Stomach (tissue), 19 donors: ENCODE measurements at places on chromosomes 5 and 9. TPM values are rescaled to one million over a fixed set of nuclear protein-coding genes. Genes with fewer than 3 reads are reported as not detected.
A peak's percentile ranks its signal among the peaks of the same experiment; 100 is the strongest.

Gene ARHGEF39
- 1.8 TPM for total RNA-seq

Gene PCDHGA3
- 0.58 TPM for total RNA-seq

Gene CTXN3
- total RNA-seq, result not detected

Gene TMEM252
- not detected for total RNA-seq

GRCh38 chr5:134204575-134204974 lies 21.3 kb downstream of the PPP2CA start:
- DNase-seq, result no peak

DNA sequence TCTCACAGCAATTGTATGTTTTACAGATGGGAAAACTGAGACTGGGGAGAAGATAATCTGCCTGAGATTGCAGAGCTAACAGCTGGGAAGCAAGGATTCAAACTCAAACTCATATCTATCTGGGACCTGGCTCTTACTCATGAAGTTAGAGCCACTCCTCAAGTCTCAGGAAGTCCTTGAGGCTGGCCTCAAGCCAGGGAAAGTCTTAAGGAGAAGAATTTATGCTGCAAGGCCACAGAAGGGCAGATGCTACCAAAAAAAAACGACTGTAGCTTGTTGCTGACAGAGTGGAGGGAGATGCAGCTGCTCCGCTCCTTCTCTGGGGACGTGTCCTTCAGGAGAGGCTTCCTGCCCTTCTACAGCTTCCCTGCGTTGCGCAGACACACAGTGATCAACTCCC lies 39.8 kb downstream of the BARHL1 start:
- DNase-seq, result peak; percentile 34

DNA sequence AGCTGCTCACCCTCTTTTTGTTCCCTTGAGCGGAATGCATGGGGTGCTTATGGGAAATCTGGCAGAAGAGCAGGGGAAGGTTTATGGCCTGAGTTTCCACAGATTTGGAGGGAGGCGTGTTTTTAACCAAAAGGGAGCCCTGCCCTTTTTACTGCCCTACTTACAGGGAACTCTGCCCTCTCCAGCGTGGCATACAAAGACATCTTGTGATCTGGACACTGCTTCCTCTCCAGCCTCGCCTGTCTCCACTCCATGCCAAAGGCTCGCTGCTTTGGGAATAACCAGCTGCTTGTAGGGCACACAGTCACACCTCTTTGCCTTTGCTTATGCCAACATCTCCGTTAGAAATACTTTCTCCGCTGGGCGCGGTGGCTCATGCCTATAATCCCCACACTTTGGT lies 314.2 kb downstream of the ARHGAP26 start:
- no peak for DNase-seq

DNA sequence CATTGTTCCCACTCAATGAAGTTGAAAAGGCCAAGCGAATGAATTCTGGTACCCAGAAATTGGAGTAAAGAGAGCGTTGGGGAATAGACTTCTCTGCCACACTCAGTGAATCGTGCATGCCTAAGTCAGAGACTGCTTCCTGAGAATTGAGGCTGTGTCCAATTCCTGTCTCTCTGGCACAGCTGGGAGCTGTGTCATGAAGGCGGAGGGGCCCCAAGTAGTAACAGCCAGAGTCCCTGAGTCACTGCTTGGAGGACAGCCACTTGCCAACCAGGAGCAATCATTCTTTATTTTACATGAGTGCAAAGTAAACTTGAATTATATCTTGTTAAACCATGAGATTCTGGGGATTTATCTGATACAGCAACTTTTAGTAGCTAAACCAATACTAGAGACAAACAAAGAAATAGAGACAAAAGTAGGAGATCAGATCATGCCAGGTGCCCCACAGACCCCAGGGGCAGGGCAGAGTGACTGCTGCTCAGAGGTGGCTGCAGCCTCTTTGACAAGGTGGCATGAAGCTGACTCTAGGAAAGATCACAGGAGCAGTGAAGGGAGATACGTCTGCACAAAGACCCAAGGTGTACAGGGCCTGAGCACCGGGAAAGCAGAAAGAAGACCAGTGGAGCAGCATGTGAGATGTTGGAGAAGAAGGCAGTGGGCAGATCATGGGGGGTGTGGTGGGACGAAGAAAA lies 246.0 kb downstream of the GADD45G start:
- peak; percentile 66 for DNase-seq

DNA sequence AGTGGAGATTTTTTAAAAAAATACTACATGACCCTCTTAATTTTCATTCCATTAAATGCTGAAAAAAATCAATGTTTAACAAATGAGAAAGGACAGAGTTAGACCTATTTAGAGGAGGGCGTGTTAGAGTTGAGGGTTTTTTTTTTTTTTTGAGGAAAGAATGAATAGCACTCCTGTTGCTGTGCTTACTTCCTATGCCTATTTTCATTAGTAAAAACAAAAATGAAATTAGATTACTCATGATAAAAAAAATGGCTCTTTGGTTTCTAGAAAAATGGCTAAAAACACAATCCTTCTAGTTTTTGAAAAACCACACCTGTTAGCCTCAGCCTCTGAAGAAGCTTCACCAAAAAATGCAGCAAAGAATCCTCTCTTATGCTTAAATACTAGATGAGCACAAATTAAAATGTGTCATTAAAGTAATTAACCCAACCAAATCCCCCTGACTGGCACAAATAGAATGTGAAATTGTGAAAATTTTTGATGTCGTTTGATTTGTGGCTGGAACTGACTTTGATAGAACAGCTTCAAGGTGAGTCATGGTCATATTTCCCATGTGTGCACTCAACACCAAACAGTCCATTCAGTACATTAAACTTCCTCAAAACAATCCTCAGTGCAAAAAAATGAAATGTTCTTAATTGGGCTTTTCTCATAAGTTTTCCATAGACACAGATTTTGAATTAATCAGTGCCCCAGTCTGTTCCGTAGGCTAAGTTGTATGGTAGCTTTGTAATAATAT lies 98.0 kb downstream of the MACIR start:
- DNase-seq, result no peak

DNA sequence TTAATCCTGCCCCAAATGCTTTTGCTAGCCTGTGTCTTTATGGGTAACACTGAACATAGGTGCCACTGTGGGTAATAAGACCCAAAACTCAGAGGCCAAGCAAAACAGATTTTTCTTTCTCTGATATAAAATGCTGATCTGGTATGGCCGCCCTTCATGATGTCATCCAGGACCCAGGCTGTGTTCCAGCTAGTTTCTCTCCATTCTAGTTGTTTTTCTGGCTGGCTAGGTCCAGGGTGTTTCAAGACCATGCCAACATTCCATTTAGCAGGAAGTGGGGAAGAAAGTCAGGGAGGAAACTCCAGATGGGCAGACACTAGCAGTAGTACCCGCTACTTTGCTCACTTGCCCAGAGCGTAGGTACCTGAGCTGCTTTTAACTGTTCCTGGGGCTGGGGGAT lies 183.9 kb upstream of the OTULINL start:
- DNase-seq, result no peak

- no peak for DNase-seq
Measured at GRCh38 chr5:61790007-61790406, 457.9 kb downstream of the ZSWIM6 start.

- no peak for DNase-seq
Measured at GRCh38 chr5:3324421-3325101, 271.1 kb upstream of the IRX1 start.

- peak; percentile 32 for DNase-seq
Measured at GRCh38 chr5:80961376-80962281, 1.5 kb downstream of the RASGRF2 start.

DNA sequence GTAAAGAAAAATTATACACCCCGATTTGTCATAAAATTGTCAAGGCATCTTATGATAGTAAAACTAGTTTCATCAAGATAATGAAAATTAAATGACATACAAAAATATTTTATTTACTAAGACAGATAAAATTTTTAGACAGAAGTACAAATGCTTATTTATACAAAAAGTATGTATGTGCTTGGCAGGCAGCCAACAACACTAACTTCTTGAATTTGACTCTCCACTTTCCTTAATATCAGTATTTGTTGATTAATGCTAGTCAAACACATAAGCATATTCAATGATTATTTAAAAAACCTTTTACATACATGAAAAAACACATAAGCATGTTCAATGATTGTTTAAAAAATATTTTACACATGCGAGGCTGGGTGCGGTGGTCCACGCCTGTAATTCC lies 1079.9 kb upstream of the CDH6 start:
- no peak for DNase-seq

DNA sequence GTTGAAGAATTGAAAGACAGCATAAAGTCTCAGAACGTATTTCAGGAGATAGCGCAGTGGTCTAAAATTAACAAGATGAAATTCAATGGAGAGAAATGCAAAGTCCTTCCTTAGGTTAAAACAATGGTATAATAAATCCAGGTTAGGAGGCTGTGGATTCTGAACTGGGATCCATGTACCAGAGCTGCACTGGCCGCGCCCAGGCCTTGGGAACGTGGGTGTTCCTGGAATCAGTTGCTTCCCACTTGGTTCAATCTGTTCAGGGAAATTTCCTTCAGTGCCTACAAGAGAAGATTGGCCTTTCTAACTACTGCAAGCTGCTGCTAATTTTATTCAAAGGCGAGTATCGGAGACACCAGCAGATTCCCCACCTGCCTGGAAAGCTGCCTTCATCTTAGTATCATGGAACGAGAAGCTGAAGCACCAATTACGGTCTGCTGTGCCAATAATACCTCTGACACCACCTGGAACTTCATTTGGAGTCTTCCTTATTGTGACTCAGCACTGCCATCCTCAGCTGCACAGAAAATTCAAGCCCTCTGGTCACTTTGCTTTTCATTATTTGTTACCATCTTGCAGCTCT lies 14.3 kb upstream of the CTNND2 start:
- DNase-seq, result no peak

GRCh38 chr5:177530638-177531037 lies 13.9 kb upstream of the DDX41 start:
- no peak for DNase-seq

DNA sequence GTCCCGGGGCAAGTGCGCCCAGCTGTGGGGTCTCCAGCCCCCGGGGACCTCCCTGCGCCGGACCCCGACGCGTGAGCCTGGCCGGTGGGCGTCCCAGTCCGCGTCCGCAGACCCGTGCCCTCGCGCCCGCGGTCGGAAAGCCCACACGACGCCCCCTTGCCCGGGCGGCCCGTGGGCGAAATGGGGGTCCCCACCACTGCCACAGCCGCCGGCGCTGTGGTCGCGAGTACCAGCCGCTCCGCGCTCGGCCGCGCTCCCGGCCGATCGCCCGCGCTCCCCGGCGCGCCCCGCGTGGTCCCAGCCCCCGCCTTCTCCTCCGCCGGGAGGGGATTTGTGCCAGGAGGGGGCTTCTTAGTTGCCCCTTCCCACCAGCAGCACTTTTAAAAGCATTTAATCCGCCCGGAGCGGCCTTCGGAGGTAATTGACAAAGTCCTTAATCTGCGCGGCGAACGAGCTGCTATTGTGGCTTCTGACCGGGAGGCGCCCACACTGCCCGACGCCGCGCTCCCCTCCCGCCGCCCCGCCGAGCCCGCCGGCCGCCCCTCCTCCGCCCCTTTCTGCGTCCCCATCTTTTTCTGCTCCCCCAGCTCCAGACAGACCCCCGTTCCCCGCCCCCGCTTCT lies 469 bp upstream of the FIBCD1 start:
- no peak for DNase-seq

DNA sequence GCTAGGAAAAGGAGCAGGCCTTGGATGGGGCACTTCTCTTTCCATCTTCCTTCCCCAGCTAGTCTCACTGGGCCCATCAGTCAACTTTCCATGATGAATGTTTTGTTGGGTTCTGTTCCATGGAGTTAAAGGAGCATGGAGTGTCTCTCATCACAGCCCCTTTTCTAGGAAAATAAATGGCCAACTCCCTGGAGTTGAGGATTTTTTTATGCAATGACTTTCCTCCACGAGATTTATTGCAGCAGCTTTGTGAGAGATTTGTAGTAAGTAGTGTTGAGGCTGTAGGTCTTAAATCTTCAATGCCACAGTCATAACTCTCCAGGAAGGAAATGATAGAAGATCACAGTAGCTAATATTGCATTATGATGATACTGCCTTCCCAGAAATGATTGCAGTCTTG lies 45.6 kb upstream of the SLC44A1 start:
- DNase-seq, result no peak

DNA sequence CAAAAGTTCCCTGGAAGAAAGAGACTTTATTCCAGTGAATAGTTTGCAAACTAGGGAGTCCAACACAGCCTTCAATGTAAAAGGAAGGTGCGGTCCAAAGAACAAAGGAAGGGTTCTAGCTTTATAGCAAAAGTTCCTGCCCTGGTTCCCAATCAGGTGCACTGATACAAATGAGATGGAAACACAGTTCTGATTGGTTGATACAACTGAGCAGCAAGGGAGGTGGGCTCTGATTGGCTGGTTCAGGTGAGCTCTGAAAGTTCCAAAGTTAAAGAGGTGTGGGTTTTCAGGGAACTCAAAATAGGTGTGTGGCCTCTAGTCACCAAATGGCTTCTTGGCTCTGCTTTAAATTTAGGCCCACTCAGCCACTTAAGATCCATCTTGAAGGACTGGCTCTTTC lies 43.1 kb downstream of the P4HA2 start:
- no peak for DNase-seq

GRCh38 chr5:29263915-29264351 lies 1929.6 kb upstream of the CDH6 start:
- no peak for DNase-seq

DNA sequence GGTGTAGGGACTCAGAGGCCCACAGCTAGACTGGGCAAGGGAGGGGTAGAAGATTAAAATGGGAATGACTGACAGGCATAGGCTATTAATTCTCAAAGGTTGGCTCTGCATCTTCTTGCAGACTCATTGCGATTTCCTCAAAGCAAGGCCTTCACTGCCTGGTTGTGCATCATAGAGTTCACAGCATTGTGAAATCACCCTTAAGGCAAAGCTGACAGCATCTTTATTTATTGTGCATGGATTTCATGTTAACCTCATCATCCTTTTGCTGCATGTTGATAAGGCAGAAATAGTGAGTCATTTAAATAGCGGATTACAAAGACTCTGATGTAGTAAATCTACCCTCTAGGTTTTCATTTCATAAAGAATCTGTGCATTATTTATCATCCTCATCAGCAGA lies 13.6 kb upstream of the PALM2AKAP2 start:
- no peak for DNase-seq

DNA sequence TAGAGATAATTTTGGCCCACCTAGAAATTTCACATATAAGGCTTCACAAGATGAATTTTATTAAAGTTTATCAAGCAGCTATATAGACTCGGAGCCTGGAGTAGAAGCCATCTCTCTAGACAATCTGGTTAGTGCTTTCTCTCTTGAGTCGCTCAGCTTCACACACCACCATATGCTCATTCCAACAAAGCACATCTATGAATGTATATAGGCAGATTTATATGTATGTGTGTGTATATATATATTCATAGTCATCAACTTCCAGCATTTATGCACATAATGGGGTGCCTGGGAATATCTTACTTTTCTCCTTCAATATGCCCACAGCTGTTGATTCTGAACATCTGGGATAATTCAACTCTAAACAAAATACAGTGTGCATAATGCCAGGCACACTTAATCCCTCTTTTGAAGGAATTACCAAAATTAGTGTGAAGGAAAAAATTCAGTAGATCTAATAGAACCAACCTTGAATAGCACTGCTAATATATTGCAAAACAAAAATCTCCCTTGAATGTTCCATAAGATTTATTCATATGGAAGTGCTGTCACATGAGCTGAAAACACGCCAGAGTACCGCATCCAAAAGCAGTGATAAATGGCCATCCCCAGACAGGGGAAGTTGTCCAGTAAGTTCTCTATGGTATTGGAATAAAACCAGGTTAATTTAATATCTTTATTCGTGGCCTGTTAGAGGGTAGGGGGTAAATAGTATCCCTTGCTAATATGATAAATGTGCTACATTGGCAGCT lies 56.0 kb upstream of the MOCS2 start:
- no peak for DNase-seq

- no peak for DNase-seq
Measured at GRCh38 chr9:70581955-70582350, 167.5 kb upstream of the KLF9 start.
